ENCODE measurements at places on chromosomes 6 and 20.

DNA sequence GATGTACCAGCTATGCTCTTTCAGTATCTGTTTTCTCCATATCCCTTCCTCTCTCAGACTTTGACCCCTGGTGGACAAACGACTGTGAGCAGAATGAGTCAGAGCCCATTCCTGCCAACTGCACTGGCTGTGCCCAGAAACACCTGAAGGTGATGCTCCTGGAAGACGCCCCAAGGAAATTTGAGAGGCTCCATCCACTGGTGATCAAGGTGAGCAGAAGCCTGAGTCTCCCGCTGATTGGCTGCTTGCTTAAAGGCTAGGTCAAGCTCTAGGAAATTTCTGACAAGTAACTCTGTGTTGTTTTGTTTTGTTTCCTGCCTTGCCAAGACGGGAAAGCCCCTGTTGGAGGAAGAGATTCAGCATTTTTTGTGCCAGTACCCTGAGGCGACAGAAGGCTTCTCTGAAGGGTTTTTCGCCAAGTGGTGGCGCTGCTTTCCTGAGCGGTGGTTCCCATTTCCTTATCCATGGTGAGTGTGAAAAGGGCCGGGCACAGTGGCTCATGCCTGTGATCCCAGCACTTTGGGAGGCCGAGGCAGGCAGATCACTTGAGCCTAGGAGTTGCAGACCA, 28.6 kb downstream of the C6orf89 start:
- no peak for DNase-seq

DNA sequence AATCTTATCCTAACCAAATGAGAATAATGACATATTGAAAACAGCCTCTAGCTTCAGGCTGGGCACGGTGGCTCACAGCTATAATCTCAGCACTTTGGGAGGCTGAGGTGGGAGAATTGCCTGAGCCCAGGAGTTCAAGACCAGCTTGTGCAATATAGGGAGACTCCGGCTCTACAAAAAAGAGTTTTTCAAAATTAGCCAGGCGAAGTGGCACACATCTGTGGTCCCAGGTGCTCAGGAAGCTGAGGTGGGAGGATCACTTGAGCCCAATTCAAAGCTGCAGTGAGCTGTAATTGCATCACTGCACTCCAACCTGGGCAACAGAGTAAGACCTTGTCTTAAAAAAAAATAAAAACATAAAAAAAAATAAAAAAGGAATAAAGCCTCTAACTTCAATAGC, 4.7 kb downstream of the TUBB2A start:
- DNase-seq = no peak

GRCh38 chr6:140966676-140967075, 1166.0 kb upstream of the GJE1 start:
- no peak for DNase-seq

DNA sequence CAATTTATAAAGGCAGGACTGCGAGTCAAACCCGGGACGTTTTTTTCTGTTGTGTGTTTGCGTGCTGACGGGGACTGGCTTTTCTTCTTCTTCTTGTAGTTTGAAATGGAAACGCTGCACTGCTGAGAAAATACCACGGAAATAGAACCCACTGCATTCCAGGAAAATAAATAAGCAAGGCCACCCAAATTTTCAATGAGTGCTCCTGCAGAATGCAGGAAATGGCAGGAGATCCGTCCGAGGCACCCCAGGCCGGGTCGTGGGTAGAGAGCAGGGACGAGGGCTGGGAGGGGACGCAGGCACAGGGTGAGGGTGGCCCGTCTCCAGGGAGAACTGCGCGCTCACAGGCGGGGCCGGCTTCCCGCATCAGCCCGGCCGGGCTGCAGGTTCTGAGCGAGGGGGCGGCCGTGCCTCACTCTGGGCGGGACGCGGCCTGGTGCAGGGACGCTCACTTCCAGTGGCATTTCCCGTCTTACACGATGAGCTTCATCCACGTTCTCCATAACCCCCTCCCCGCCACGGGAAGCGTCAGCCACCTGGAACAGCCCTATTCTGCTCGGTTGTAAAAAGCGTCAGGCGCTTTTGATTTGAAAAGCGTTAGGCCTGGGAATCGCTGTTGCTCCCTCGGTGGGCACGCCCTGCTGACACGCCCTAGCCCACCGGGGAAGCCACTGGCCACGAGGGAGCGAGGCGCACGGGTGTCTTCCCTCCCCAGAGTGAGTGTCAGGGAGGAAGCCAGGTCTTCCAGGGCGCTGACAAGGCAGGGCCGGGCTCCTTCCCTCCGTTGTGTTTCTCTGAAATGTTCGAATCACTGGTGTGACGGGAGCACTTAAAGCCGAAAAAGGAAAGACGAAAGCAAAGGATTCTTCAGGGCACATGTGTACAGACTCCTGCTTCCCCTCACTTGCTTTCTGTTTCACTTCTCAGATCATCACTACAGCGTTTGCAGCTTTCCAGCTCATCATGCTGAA, 17.9 kb upstream of the EXOC2 start:
- peak; percentile 81 for DNase-seq

DNA sequence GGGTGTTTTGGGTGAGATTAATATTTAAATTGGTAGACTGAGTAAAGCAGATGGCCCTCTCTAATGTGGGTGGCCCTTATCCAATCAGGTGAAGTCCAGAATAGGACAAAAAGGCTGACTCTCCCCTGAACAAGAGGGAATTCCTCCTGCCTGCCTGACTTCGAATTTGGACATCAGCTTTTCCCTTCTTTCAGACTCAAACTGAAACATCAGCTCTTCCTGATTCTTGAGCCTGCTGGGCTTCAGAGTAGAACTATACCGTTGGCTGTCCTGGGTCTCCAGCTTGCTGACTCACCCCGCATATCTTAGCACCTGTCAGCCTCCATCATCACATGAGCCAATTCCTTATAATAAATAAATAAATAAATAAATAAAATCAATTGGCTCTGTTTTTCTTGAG, 15.0 kb upstream of the TGM6 start:
- DNase-seq = no peak

DNA sequence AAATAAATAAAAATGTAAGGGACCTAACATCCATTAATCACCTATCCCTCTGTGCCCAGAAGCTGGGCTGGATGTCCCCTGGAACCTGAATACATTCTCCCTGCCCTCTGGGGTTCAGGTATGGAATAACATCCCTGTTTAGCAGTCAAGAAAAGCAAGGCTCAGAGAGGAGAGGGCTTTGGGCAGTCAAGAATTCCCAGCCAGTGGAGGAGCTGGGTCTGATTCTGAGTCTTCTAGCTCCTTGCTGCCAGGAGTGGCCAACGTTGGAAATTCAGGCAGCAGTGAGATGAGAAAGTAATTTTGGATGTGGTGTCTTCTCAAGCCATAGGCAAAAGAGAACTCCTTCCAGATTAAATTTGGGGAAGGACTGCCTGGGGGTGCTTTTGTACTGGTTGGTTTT, 42.6 kb upstream of the ZNFX1 start:
- DNase-seq = peak; percentile 44

DNA sequence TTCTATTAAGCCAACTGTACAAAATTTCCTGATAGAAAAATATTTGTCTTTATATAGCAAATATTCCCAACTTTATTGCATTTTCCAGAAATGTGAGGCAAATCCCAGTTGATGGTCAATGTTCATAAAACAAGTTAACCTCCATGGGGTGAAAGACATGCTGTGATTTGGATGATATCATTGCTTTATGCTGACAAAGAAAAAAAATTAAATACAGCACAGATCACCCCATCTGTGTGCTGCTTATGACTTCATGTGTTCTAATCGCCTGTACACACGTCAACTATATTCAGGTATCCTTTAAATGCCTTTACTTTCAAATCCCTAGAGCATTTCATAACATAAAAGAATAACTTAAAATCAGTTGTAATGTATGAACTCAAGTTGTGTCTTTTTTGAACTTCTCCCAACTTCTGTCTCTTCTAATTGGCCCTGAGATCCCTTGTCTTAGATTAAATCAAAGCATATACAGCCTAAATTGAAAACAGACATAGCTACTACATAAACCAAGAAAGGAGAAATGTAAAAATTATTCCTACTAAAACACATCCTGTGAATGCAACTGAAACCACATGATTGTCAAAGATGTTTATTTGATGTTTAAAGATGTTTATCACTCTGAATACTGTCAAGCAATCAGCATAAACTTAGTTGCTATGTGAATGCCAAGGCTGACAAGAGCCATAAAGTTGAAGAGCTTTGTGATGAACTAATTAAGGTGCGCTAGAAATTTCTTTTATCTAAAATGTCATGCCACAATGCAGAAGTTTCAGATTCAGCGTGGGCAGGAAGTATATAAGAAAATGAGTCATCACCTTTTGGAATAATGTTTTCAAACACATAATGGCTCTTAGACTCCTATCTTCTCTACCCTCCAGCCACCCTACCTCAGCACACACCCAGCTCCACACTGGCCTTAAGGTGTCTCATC, 68.7 kb downstream of the FILIP1 start:
- peak; percentile 70 for DNase-seq

- DNase-seq = peak; percentile 63
Observed at GRCh38 chr6:45647341-45648261, 269.9 kb upstream of the SUPT3H start.

GRCh38 chr20:38665506-38666285, 58.6 kb upstream of the SLC32A1 start:
- DNase-seq = no peak

DNA sequence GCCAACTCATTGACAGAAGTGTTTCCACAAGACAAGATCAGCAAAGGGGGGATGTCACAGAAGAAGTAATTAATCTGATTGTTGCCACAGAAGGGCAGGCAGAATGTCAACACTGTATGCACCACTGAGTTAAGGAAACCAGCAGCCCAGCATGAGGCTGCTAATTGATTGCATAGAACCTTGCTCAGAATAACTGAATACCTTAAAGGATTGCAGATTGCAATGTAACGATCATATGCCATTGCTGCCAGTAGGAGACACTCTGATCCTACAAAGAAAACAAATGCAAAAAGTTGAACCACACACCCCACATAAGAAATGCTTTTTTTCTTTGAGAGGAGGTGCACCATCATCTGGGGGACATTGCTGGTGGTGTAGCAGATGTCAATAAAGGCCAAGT, 13.1 kb downstream of the OR5V1 start:
- DNase-seq = no peak

- DNase-seq = no peak
Observed at GRCh38 chr6:150269857-150270223, 99.0 kb upstream of the IYD start.

DNA sequence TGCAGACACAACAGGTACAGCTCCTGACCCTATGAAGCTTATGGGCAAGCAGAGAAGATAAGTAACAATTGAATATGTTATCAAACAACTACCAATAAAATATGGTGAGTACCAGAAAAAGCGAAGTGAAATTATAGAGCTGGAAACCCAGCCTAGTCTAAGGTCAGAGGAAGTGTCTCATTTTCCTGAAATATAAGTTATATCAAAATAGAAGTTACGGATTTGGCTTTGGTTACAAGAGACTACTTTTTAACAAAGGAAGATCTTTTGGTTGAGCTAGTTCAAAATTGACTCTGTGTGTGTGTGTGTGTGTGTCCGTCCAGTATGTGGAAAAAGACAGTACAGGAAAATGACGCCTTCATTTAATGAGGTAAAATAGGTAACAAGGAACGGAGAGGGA, 8.9 kb downstream of the STX11 start:
- no peak for DNase-seq
